ENCODE measurements at places on chromosomes 5 and 9.
A peak's percentile ranks its signal among the peaks of the same experiment; 100 is the strongest.

DNA sequence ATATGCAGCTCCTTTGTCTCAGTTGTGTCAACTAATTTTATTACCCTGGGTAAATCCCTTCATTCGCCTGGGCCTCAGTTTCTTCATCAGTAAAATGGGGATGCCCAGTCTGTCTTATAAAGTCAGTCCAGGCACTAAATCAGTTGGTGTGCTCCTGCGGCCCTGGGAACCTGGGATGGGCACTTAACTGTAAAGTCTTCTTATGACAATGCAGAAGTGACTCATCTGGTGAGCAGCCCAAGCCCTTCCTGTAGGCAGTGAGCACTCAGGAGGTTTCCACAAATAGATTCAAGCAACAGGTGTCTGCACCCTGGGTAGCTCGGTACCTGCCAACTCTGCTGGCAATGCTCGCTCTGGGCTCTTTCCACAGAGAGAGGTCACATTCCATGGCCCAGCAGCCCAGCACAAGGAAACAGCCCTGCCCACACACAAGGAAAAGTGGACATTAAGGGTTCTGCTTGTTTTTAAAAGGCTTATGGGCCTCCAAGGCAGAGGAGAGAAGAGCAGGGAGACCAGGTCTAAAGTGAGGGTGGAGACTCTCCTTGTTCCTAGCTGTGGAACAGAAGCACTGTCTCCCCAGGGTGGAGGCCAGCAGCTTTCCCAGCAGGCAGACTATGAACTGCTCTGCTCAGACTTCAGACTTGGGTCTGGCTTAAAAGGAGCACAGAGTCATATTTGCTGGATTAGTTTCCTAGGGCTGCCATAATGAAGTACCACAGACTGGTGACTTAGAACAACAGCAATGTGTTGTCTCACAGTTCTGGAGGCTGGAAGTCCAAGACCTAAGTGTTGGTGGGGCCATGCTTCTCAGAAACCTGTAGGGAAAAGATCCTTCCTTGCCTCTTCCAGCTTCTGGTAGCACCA lies 89.7 kb upstream of the ADRA1B start:
- H3K27me3 ChIP-seq, result no peaks in the 10 kb centered on the region
- H3K36me3 ChIP-seq, result no peaks in the 10 kb centered on the region
- H3K27ac ChIP-seq, result peak overlapping the region; percentile 89
- H3K4me3 ChIP-seq, result peak overlapping the region; percentile 6

- no peak for ATAC-seq
- no peak overlapping the region for H3K27ac ChIP-seq
- peaks cover 34% of the 10 kb centered on the region for H3K4me1 ChIP-seq
- H3K36me3 ChIP-seq, result peaks cover 19% of the 10 kb centered on the region
These were observed 29.0 kb downstream of the PSMB7 start for GRCh38 chr9:124386201-124386600.

- ATAC-seq, result no peak
- H3K36me3 ChIP-seq, result no peaks in the 10 kb centered on the region
- no peak overlapping the region for H3K4me3 ChIP-seq
- H3K4me1 ChIP-seq, result peaks cover 18% of the 10 kb centered on the region
- no peak overlapping the region for H3K27ac ChIP-seq
These were observed 22.5 kb downstream of the RANBP3L start for GRCh38 chr5:36279054-36279698.

- no peaks in the 10 kb centered on the region for H3K36me3 ChIP-seq
- H3K27me3 ChIP-seq, result no peaks in the 10 kb centered on the region
- no peak for ATAC-seq
- no peak overlapping the region for H3K4me3 ChIP-seq
- H3K27ac ChIP-seq, result no peak overlapping the region
These were observed 179.8 kb upstream of the EDIL3 start for GRCh38 chr5:84564321-84565075.

DNA sequence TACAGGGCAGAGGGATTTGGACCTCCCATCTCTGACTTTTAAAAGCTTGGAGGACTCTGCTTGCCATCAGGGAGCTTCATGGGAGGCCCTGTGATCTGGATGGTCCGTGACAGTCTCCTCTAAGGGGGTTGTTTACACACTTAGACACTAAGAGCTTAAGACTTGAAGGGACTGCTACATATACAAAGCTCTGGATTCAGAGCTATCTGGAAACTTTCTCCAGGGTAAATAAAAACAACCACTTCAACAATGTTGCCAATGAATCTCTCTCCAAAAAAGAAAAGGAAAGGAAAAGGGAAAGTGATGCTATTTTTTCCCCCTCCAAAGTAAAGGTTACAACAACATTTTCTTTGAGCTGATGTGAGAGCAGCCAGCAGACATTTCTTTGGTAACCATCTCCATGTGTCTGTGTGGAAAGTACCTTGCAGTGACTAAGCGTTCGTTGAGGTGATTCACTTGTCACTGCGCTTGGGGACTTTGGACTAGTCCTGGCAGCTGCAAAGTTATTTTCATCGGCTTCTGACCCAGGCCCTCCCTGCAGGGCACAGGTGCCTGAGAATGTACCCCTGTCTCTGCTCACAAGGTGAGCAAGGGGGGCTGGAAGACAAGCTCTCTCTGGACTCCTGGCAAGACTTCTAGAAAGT lies 262.1 kb upstream of the KLF4 start:
- no peaks in the 10 kb centered on the region for H3K4me1 ChIP-seq
- no peak overlapping the region for H3K4me3 ChIP-seq
- H3K27me3 ChIP-seq, result no peaks in the 10 kb centered on the region
- peak overlapping the region; percentile 74 for H3K27ac ChIP-seq
- ATAC-seq, result peak; percentile 89

DNA sequence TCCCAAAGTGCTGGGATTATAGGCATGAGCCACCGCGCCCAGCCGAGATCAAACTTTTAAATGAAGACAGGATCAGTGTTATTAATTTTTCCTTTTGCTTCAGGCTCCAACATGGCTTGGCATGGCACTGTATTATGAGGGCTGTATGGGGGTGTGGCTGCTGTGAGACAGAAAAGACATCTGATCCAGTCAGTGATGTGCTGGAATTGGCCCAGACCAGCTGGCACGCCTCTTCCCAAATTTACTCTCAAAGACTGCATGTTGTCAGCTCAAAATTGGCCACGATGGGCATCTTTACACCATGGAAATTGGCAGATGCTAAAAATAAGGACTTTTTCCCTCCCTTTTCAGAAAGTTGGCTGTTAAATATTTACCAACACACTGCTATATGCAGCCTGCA lies 12.1 kb upstream of the COL27A1 start:
- H3K4me1 ChIP-seq, result no peaks in the 10 kb centered on the region
- ATAC-seq, result no peak
- no peaks in the 10 kb centered on the region for H3K36me3 ChIP-seq
- no peak overlapping the region for H3K27ac ChIP-seq
- no peak overlapping the region for H3K4me3 ChIP-seq

DNA sequence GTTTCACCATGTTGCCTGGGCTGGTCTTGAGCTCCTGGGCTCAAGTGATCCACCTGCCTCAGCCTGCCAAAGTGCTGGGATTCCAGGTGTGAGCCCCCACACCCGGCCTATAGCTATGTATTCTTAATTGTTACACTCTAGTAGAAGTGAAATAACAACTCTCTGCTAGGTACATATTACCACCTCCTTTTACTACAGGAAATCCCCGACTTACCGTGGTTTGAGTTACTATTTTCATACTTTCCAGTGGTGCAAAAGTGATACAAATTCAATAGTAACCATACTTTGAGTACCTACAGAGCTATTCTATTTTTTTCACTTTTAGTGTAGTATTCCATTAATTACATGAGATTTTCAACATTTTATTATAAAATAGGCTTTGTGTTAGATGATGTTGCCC lies 719 bp downstream of the ARL14EPL start:
- no peak for ATAC-seq
- H3K27ac ChIP-seq, result peak overlapping the region; percentile 34
- no peaks in the 10 kb centered on the region for H3K36me3 ChIP-seq

- no peak for ATAC-seq
- H3K27me3 ChIP-seq, result peaks cover 8% of the 10 kb centered on the region
- no peaks in the 10 kb centered on the region for H3K36me3 ChIP-seq
- peaks cover 22% of the 10 kb centered on the region for H3K4me1 ChIP-seq
These were observed 1.8 kb downstream of the MVB12B start for GRCh38 chr9:126328407-126328806.

DNA sequence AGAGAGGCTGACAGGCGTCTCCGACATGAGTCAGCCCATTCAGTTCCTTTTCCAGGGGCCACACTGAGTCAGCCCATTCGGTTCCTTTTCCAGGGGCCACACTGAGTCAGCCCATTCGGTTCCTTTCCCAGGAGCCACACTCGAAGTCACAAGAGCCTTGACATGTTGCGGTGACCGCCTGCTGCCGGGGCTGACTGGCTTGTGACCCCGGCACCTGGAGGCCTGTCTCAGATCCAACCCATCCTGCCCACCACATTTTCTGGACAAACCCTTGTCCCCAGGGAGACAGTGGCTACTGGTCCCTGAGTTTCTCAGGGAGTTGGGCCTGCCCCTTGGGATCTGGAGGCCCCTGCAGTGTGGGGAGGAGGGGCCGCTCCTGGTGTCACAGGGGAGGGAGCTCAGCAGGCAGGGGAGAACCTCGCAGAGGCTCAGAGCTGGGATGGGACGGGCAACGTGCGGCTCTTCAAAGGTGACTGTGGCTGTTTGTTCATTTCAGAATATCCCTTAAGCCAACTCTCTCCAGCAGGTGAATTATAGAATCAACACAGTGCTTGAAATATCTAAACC lies 40.5 kb upstream of the LPCAT1 start:
- no peak overlapping the region for H3K4me3 ChIP-seq
- peaks cover 16% of the 10 kb centered on the region for H3K4me1 ChIP-seq
- peaks cover 16% of the 10 kb centered on the region for H3K36me3 ChIP-seq
- H3K27ac ChIP-seq, result no peak overlapping the region
- H3K27me3 ChIP-seq, result no peaks in the 10 kb centered on the region
- peak; percentile 16 for ATAC-seq

DNA sequence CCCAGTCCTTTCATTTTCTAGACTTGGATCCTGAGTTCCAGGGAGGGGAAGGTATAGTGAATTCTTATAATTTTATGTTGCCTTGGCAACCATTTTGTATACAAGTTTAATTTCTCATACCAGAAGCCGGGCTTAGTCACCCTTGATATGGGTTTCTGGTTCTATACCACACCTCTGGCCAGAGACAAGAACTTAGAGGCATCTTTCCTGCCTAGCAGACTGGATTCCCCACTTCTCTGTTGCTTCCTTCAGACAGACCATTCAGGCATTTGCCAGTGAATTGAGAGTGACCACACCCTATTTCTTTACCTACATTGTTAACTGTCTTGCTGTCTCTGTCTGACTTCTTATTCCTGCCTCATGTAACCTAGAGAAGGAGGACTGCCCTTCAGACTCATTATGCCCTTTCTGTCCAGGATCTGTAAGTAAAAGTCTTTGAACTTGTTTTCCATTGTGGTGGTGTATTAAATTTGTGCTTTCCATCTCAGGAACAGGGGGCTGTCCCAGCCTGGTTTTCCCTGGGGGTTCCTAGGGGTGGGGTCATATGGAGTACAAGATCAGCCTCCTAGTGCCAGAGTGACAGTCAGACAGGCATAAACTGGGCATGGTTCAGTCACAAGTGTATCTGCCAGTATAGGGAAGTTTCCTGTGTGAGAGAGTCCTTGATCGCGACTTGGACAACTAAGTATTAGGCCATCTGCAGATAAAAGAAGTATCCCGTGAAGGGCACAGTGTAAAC lies 27.4 kb downstream of the TNFSF8 start:
- no peaks in the 10 kb centered on the region for H3K27me3 ChIP-seq
- ATAC-seq, result no peak
- H3K4me3 ChIP-seq, result no peak overlapping the region
- no peaks in the 10 kb centered on the region for H3K36me3 ChIP-seq

DNA sequence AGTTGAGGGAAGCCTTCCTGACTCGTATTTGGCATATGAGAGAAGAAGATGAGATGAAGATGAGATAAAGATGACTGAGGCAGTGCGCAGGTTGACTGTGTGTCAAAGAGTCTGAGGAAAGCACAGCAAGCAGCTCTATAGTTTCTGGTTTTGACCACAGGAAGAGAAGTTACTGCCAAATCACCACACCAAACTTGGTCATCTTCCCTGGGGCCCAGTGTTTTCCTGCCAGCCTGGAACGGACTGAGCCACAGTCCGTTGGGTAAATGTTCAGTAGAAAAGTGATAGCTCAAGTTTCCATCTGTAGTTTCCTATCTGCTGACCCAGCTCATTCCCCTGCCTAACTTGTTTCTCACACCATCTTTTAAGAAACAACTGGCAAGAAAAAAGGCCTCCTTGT lies 80.7 kb upstream of the ADAMTS19 start:
- H3K4me3 ChIP-seq, result no peak overlapping the region
- H3K27me3 ChIP-seq, result no peaks in the 10 kb centered on the region
- no peak for ATAC-seq
- no peaks in the 10 kb centered on the region for H3K4me1 ChIP-seq
- H3K27ac ChIP-seq, result no peak overlapping the region
- H3K36me3 ChIP-seq, result no peaks in the 10 kb centered on the region

DNA sequence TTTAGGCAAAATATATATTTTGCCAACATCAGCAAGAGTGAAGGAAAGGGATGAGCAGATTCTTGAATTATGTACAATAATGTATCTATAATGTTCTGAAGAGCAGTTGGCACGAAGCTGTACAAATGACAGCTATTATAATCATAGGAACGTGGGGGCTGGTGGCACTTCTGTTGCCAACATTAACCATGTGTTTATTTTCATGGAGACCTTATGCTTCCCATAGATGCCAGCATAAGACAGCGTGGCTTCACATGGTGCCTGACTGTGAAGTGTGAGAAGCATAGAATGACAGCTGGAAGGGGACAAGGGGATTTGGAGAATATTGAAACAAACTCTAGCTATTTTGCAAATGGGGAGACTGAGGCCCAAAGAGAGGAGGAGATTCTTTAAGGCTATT lies 52.6 kb upstream of the ATP10B start:
- H3K4me1 ChIP-seq, result no peaks in the 10 kb centered on the region
- no peak overlapping the region for H3K4me3 ChIP-seq
- ATAC-seq, result no peak
- H3K36me3 ChIP-seq, result no peaks in the 10 kb centered on the region

- H3K27ac ChIP-seq, result no peak overlapping the region
- no peak overlapping the region for H3K4me3 ChIP-seq
- peaks cover 19% of the 10 kb centered on the region for H3K36me3 ChIP-seq
These were observed 20.1 kb downstream of the FBXL17 start for GRCh38 chr5:108361771-108362170.

- H3K4me3 ChIP-seq, result no peak overlapping the region
- H3K4me1 ChIP-seq, result no peaks in the 10 kb centered on the region
- no peaks in the 10 kb centered on the region for H3K27me3 ChIP-seq
- no peak for ATAC-seq
These were observed 117.5 kb upstream of the OR13F1 start for GRCh38 chr9:104386425-104387069.

DNA sequence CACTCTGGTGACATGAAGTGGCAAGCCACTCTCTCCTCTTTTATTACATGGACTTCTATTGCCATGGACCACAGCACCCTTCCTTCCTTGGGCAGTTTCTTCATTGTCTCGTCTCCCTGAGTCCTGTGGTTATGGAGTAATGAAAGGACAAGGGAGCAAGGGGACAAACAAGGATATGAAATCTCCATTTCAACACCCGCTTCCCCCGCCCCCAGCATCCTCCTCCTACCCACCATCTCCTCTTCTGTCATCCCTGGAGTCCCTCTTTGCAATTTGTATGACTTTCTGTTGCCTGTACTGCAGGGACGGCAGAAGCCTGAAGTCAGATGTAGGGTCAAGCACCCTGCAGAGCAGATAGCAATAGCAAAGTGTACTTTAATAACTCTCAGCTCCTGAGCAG lies 300.7 kb upstream of the CLINT1 start:
- no peak overlapping the region for H3K4me3 ChIP-seq
- no peaks in the 10 kb centered on the region for H3K36me3 ChIP-seq
- H3K4me1 ChIP-seq, result no peaks in the 10 kb centered on the region

GRCh38 chr9:107373809-107374208 lies 90.7 kb downstream of the RAD23B start:
- H3K27me3 ChIP-seq, result no peaks in the 10 kb centered on the region
- no peak for ATAC-seq
